ENCODE measurements at places on chromosomes 1 and 21. TPM values are rescaled to one million over a fixed set of nuclear protein-coding genes. Genes with fewer than 3 reads are reported as not detected.

- no peak for DNase-seq
These were observed 58.1 kb downstream of the SSBP3 start for GRCh38 chr1:54347955-54348699.

PLEKHG5 gene
- polyA plus RNA-seq, result 12.6 TPM

- DNase-seq, result no peak
These were observed 48.3 kb downstream of the LRRC8C start for GRCh38 chr1:89681045-89681729.

LCE2B gene
- not detected for polyA plus RNA-seq

AMPD1 gene
- not detected for polyA plus RNA-seq

GRCh38 chr1:209363112-209363511, 220.4 kb upstream of the CAMK1G start:
- no peak for DNase-seq

- no peak for DNase-seq
These were observed 76.6 kb downstream of the PRKAB2 start for GRCh38 chr1:147095691-147096090.

- no peak for DNase-seq
These were observed 70.9 kb upstream of the EDEM3 start for GRCh38 chr1:184825571-184825970.

GRCh38 chr1:243848165-243848857, 1.7 kb downstream of the AKT3 start:
- peak; percentile 4 for DNase-seq

RBM11 gene
- 4.0 TPM for polyA plus RNA-seq

BATF3 gene
- polyA plus RNA-seq, result 1.2 TPM

HFM1 gene
- polyA plus RNA-seq, result 6.7 TPM

SH2D1B gene
- 0.14 TPM for polyA plus RNA-seq

- no peak for DNase-seq
These were observed 1729.9 kb downstream of the NCAM2 start for GRCh38 chr21:22728091-22728490.

GPR157 gene
- 1.3 TPM for polyA plus RNA-seq

PROK1 gene
- polyA plus RNA-seq, result 0.19 TPM

DNA sequence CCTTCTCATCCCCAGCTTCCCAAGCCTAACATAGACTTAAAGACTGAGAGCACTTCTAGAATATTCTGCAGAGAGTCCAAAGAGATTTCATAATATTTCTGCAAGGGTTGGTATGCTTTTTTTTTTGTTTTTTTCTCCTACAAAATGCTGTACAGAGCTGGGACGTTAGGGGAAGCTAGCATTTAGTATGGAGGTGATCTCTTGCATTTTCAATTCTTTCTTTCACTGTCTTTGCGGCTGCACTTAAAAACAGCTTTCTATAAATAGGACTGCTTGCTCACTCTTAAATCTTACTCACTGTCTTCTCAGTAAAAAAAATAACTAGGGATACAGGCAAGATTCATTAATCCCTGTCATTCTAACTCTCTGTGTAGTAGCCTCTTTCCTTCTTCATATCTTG, 7.4 kb downstream of the DSCAM start:
- DNase-seq, result no peak

RFX5 gene
- polyA plus RNA-seq, result 45.3 TPM

- no peak for DNase-seq
These were observed 55.6 kb downstream of the UCK2 start for GRCh38 chr1:165883056-165883455.

ERG gene
- polyA plus RNA-seq, result 20.3 TPM

- DNase-seq, result no peak
These were observed 11.6 kb upstream of the TTC39A start for GRCh38 chr1:51341876-51342496.

- no peak for DNase-seq
These were observed 5.4 kb downstream of the MEX3A start for GRCh38 chr1:156076609-156077429.

S100A7A gene
- polyA plus RNA-seq, result not detected

GRCh38 chr1:243848858-243849420, 1.1 kb downstream of the AKT3 start:
- DNase-seq, result peak; percentile 34

OPTC gene
- polyA plus RNA-seq, result not detected

S100A1 gene
- 26.8 TPM for polyA plus RNA-seq

MAN1C1 gene
- polyA plus RNA-seq, result 18.7 TPM

DNA sequence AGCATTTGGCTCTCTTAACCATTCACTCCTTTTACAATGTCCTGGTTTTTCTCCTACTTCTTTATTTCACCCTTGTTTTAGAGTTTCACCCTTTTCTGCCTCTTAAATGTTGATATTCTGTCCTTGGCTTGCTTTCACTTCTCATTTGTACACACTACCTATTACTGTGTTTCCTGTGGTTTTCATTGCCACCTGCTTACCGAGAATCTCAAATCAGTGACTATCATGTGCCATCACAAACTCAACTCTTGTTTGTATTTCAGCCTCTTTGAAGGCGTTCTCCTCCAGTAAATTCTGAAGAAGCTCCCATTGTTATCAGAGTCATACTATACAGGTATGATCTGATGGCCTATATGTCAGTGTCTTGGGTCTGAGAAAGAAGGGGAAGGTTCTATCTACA, 65.7 kb downstream of the NPHS2 start:
- no peak for DNase-seq

GRCh38 chr1:194052514-194053338, 866.3 kb upstream of the B3GALT2 start:
- DNase-seq, result no peak

GRCh38 chr1:149917571-149918144, at the start of gene SV2A:
Gene SV2A (minus strand): TSS chr1:149917844. CDS start chr1:149913840, 4,004 bp downstream.
- no peak for DNase-seq

TMEM269 gene
- polyA plus RNA-seq, result 1.00 TPM

- no peak for DNase-seq
These were observed 2.8 kb downstream of the DOP1B start for GRCh38 chr21:36159356-36159921.

AMIGO1 gene
- 8.0 TPM for polyA plus RNA-seq

DNA sequence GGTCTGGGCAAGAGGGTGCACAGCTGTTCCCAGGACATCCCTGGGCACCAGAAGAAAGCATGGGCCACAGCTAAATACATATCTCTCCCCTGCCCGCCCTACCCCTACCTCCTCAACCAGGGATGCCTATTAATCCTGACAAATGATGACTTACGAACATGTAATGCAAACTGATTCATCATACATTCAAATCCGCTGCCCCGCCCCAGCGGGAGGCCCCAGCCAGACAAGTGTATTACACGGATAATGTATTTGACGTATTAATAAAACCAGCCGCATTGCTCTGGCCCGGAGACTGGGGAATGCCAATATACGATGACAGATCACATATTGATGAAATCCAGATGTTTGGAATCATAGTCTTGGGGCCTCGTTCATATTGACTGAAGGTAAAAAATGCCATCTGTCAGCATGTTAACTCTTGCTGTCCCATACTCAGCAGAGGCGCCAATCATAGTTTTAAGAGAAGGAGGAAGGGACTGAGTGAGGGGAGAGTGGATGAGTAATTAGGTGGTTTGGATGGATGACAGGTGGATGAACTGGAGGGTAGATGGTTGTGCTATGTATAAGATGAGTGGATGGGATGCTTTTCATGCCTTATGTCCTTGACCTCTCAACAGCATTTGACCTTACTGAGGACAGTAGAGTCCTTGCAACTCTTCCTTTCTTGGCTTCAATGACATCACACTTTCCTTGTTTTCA, 68.2 kb downstream of the TMEM53 start:
- no peak for DNase-seq

KANK4 gene
- polyA plus RNA-seq, result 29.4 TPM
